ENCODE measurements at places on chromosomes 12 and 14.

GRCh38 chr14:93978735-93979134 lies 2.4 kb upstream of the ASB2 start:
- H3K36me3 ChIP-seq, result no peaks in the 10 kb centered on the region
- DNase-seq, result no peak
- H3K4me3 ChIP-seq, result no peak overlapping the region
- no peak overlapping the region for H3K27ac ChIP-seq

GRCh38 chr12:89167986-89168385 lies 184.3 kb downstream of the DUSP6 start:
- no peaks in the 10 kb centered on the region for H3K36me3 ChIP-seq
- no peak for DNase-seq

DNA sequence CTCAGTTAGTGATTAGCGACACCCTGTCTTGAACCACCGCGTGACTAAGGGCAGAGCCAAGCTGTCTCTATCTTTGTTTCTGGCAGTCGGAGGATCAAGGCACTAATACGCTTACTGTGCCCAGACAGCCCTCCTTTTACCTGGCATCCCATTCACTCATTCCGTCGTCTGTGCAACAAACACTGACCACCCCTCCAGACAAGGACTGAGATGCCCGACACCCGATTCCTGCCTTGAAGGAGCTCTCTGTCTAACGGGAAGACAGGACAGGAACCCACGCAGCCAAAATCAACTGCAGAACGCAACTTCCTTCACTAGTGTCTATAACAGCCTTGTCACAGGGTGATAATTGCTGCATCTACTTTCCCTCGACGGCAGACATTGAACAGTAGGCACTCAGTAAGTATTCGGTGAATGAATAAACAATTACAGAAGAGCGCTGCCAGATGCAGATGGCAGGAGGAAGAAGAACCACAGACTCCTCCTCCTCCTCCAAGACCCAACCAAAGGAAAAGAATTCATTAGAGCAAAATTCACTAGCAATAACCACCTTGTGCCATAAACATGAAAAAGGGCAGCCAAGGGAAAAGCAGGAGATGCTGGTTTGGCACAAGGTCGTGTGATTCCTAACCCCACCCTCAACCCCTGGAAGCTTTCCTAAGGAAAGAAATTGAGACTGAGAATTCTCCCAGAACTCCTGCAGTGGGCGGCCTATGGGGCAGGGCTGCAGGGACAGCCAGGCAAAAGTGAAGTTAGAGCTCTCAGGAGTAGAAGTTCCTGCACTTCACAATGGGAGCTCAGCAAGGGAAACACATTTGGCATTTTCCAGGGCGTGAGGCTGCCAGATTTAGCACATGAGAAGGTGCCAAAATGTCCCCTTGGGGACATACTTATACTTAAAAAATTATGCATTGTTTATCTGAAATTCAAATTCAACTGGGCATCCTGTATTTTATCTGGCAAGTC lies 186.6 kb upstream of the DIO3 start:
- DNase-seq, result no peak
- no peaks in the 10 kb centered on the region for H3K36me3 ChIP-seq
- no peaks in the 10 kb centered on the region for H3K4me1 ChIP-seq
- no peaks in the 10 kb centered on the region for H3K27me3 ChIP-seq

DNA sequence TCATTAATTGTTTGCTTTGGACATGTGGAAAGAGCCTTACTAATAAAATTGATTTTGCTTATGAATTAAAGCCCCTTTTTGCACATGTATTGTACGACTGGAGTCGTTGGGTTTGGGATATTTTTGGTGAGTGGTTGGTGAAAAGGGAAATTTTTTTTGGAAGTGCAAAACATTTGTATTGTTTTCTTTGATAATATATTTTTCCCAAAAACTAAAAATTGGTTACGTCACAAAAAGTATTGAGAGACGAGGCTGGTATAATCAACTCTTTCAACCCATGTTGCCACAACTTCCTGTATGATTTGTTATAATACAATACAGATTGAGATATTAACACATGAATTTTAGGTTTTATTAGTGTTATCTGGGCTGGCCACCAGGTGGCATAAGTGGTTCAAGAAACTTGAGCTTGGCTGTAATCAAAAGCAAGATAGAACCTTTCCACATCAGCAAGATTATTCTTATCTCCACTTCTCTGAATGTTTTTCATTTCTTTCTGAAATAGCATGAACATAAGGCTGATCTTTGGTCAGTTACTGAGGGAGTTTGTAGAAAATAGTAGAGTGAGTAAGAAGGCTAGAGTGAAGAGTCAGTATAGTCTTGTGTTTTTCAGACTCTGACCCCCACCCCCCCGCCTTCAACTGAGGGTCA lies 8.7 kb downstream of the NGDN start:
- H3K27me3 ChIP-seq, result no peaks in the 10 kb centered on the region
- no peak overlapping the region for H3K27ac ChIP-seq
- peaks cover 39% of the 10 kb centered on the region for H3K36me3 ChIP-seq
- H3K4me1 ChIP-seq, result no peaks in the 10 kb centered on the region
- H3K4me3 ChIP-seq, result no peak overlapping the region

DNA sequence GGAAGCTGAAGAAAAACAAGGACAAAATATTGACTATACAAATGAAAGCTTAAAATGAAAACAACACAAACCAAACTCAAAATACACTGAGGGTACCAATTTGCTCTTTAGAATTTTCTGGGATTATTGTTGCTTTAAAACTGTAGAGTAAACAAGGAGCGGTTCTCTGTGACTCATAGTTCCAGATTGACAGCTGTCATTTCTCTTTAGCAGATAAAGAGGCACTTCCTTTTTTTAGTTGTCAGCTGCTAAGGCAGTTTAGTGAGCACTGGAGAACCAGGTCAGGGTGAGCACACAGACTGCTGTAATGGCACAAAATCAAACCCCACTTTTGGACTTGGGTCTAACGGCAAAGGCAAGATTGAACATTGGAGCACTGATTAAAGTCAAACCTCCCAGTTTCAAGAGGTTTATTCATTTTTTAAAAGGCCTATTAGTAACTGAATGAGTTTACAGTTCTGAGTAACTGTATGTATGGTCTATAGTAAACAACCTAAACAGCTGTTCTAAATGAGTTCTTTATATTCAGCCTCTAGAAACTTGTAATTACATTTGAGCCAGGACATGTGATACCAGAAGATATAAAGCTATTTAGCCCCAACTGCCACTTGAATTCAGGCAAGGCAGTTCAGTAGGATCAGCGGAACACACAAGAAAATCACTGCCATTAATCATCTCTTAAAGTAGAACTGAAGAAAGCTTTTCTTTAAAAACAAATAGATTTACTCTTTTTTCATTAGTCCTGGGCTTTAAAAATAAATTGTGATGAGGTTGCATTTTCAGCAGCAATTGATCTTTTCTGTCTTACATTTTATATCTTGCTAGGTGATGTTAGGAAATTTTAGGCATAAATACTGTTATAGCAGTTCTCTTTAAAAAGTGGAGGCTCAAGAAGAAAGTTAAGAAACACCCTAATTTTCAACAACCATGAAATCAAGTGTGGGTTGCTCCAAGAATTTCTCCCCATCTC lies 71.7 kb upstream of the PRICKLE1 start:
- no peaks in the 10 kb centered on the region for H3K27me3 ChIP-seq
- H3K36me3 ChIP-seq, result no peaks in the 10 kb centered on the region
- H3K27ac ChIP-seq, result no peak overlapping the region
- no peaks in the 10 kb centered on the region for H3K4me1 ChIP-seq
- DNase-seq, result no peak

DNA sequence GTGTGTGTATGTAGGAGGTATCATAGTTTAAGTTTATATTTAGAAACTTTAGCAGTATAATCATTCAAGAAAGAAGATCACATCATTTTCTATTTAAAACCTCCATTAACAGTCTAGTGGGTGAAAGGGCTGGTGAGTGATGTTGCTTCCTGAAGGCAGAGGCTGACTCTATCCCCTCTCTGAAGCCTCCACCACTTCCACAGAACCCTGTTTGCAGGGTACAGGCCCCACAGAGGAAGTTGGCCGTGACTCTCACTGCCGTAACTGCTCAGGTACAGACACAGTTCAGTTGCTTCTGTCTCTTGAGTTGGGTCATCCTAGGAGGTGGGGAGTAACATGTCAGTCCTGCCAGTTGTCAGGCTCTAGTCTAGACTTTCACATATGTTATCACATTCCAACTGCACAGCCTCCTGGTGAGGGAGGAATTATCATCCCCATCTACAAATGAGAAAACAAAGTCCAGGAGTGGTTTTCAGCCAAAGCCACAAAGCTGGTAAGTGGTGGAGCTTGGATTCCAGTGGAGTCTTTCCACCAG lies 31.5 kb downstream of the CFL2 start:
- H3K4me1 ChIP-seq, result no peaks in the 10 kb centered on the region
- H3K27me3 ChIP-seq, result no peaks in the 10 kb centered on the region
- H3K27ac ChIP-seq, result no peak overlapping the region
- DNase-seq, result no peak
- H3K36me3 ChIP-seq, result no peaks in the 10 kb centered on the region

DNA sequence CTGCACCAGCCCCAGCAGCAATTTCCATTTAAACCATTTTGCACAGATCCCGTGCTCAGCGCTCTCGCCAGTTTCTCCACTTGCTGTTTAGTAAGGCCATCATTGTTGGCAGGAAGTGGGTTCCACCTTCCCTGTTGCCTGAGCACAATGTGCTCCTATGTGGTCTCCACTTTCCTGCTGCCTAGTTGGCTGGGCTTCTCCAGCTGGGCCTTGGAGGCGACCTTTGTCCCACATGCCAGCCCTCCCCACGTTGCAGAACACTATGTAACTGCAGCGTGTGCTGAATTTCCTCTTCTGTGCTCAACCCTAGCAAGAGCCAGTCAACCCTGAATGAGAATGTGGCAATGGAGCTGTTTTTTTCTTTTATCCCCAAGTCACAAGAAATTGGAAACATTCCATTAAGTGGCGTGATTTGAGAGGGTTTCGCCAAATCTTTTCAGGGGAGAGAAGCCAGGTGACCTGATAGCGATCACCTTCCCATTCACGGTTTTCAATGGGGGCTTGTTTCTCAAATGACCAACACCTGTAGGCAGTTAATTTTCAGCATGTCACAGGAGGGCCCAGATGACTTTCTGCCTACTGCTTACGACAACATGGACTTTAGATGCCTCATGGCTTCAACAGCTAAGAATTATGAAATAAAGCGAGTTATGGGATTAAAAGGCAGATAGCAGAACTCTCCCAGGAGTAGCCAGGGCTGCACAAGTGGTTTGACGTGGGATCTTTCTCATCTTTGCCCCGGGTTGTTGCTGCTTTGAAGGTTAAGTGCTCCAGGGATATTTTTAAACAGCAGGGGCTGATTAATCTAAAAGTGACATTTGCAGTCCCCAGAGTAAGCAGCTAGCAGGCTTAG lies at the start of gene ACACB:
ACACB (plus strand) TSS at position 830 of the 853 bp plus-strand sequence. CDS start 22,819 bp downstream, outside the sequence.
- peaks cover 70% of the 10 kb centered on the region for H3K4me1 ChIP-seq
- no peaks in the 10 kb centered on the region for H3K36me3 ChIP-seq
- peak within 1 kb of the TSS; percentile 19 for H3K4me3 ChIP-seq
- H3K27me3 ChIP-seq, result no peaks in the 10 kb centered on the region
- H3K27ac ChIP-seq, result peak within 1 kb of the TSS; percentile 70
- peak; percentile 84 for DNase-seq

DNA sequence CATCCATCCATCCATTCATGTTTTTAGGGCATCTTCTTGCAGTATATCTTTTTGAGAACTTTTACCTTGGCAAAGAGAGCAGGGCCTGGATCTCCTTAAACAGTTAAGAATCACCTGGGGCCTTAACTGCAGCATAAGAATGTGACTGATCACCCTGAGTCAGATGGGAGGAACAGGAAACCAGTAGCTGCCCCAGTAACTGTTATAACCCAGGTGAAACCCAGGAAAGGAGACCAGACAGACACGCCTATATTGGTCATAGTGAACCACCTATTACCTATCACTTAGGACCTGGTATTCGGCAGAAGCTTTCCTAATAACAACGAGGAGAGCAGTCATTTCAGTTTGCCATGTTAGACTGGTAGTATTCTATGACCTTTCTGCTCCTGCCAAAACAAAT lies 43.4 kb upstream of the NR2C1 start:
- no peaks in the 10 kb centered on the region for H3K27me3 ChIP-seq
- DNase-seq, result no peak
- H3K4me1 ChIP-seq, result no peaks in the 10 kb centered on the region
- peaks cover 9% of the 10 kb centered on the region for H3K36me3 ChIP-seq

- no peak overlapping the region for H3K4me3 ChIP-seq
- no peak overlapping the region for H3K27ac ChIP-seq
- peaks cover 8% of the 10 kb centered on the region for H3K4me1 ChIP-seq
Observed at GRCh38 chr14:99427632-99428300, 52.9 kb downstream of the SETD3 start.

- no peaks in the 10 kb centered on the region for H3K27me3 ChIP-seq
- peak overlapping the region; percentile 22 for H3K27ac ChIP-seq
- no peak overlapping the region for H3K4me3 ChIP-seq
- H3K4me1 ChIP-seq, result peaks cover 13% of the 10 kb centered on the region
Observed at GRCh38 chr14:50040401-50040775, 76.0 kb downstream of the VCPKMT start.

- H3K4me3 ChIP-seq, result no peak overlapping the region
- H3K27me3 ChIP-seq, result no peaks in the 10 kb centered on the region
- no peaks in the 10 kb centered on the region for H3K36me3 ChIP-seq
- no peak for DNase-seq
- no peaks in the 10 kb centered on the region for H3K4me1 ChIP-seq
- H3K27ac ChIP-seq, result no peak overlapping the region
Observed at GRCh38 chr12:2064071-2064507, 11.3 kb downstream of the CACNA1C start.

- no peak overlapping the region for H3K4me3 ChIP-seq
- no peaks in the 10 kb centered on the region for H3K36me3 ChIP-seq
- H3K27me3 ChIP-seq, result no peaks in the 10 kb centered on the region
- H3K4me1 ChIP-seq, result no peaks in the 10 kb centered on the region
- no peak for DNase-seq
- no peak overlapping the region for H3K27ac ChIP-seq
Observed at GRCh38 chr12:34336619-34337465, 314.5 kb downstream of the ALG10 start.

DNA sequence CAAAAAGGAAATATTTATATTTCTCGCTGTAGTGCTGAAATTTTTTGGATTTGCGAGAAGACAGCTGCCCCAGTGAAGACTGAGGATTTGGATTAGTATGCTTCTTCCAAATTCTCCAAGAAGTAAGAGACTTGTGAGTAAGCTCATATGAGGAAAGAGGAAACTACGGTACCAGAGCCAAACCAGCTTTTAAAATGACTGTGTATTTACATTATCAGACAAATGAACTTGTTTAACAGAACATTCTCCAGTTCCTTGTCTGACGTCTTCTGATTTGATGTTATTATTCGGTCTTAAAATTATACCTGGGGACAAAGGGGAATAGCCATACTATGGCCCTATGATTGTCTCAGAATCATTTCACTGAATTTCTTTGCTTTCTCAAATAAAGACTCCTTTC lies 8.0 kb downstream of the CLEC12B start:
- no peaks in the 10 kb centered on the region for H3K27me3 ChIP-seq
- H3K4me1 ChIP-seq, result no peaks in the 10 kb centered on the region
- no peak for DNase-seq
- no peak overlapping the region for H3K4me3 ChIP-seq
- H3K36me3 ChIP-seq, result no peaks in the 10 kb centered on the region
- no peak overlapping the region for H3K27ac ChIP-seq

All from pancreas (tissue), 10 donors.